ENCODE measurements at places on chromosomes 6 and 20. TPM values are rescaled to one million over a fixed set of nuclear protein-coding genes. Genes with fewer than 3 reads are reported as not detected.

The CDH4 gene
- 1.2 TPM for total RNA-seq

DNA sequence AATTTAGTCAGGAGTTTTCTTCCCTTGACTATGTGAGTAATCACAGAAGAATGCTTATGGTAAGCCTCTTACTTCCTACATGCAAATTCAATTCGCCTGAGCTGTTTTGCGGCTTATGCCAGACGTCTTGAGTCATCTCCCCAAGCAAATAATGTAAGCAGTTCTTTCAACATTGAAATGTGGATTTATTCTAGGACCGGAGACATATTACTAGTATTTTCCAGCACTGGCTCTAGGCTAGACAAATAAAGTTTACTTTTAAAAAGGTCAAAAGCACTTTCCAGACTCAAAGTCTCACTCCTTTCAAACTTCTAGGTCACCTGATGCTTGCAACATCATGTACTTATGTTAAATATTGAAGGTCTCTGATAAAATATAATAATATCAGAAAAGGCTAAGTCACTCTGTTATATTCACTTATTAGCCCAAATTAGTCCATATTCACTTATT is 38.1 kb upstream of the NOX3 start:
- no peak for DNase-seq

GRCh38 chr6:33854572-33855030 is 50.8 kb upstream of the MLN start:
- no peak for DNase-seq

The SLC22A7 gene
- 0.34 TPM for total RNA-seq

The LTB gene
- not detected for total RNA-seq

DNA sequence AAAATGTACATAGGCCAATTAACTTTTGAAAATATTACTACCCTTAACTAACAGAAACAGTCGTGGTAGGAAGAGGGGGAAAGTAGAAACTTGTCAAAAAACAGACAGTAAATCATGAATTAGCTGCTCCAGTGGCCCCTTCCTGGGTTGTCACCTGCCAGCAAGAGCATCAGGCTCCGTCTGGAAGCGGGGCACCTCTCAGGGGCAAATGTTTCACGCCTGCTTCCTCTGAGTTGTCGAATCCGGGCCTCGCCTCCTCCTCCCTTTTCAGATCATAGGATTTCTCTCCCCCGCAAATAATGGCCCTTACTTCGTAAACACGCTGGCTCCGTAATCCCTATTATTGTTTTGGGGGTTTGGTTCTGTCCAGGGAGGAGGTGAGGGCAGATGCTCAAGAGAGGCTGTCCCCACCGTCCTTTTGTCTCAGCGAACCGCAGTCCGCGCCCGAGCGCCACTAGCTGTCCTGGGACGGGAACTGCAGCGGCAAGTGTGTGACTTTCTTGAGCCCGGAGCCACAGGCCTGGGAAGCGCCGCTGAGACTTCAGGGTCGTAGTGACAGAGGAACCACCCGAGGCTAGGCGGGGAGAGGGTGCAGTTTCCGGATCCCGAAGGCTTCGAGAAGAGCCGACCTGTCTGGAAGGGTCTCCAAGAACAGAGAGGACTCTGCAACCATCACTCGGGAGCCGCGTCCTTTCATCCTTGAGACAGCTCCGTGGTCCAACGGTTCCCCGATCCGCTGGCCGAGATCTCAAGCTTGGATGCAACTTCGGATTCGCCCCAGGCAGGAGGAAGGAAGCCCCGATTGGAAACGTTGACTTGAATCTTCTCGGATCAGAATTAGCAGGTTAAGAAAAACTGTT is 214.5 kb upstream of the ZNF184 start:
- peak; percentile 95 for DNase-seq

GRCh38 chr6:43766964-43767461 is 3.0 kb upstream of the VEGFA start:
- DNase-seq = no peak
